ENCODE measurements at places on chromosomes 7 and 10.

- no peak for DNase-seq
These were observed 289.6 kb upstream of the ADARB2 start for GRCh38 chr10:2026936-2027335.

- DNase-seq, result no peak
These were observed 118.1 kb upstream of the RHEB start for GRCh38 chr7:151637781-151638261.

DNA sequence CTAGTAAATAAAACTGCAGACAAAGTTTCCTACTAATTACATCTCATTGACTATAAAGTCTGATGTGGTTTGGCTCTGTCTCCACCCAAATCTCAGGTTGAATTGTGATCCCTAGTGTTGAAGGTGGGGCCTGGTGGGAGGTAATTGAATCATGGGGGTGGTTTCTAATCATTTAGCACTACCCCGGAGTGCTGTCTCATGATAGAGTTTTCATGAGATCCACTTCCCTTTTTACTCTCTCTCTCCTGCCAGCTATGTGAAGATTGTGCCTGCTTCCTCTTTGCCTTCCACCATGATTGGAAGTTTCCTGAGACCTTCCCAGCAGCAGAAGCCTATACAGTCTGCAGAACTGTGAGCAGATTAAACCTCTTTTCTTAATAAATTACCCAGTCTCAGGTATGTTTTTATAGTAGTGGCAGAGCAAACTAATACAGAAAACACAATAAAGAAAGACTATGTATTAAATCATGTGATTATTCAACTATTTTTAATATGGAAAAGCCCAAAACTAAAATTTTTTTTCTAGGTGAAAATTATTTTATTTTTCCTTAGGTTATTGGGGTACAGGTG, 232.1 kb downstream of the FZD1 start:
- DNase-seq, result no peak

- no peak for DNase-seq
These were observed 12.5 kb upstream of the SFRP5 start for GRCh38 chr10:97784200-97784810.

Measured in NCI-H1105 treated with DMSO at 0.1 percent for 48 hours (cell line).